Activated T-cell treated with anti-CD3 and anti-CD28 coated beads, Interleukin-2, amount 50 U/mL, for 48 hours (primary cell): ENCODE measurements at places on chromosomes 3 and 15.

- no peak for DNase-seq
Measured at GRCh38 chr15:64232400-64232799, 69.6 kb upstream of the PPIB start.

GRCh38 chr3:139846729-139847128 lies 88.3 kb upstream of the CLSTN2 start:
- DNase-seq: no peak

GRCh38 chr15:61188168-61188567 lies 40.9 kb downstream of the RORA start:
- no peak for DNase-seq

GRCh38 chr3:157064402-157064801 lies 95.5 kb downstream of the CCNL1 start:
- DNase-seq: no peak

- no peak for DNase-seq
Measured at GRCh38 chr3:45534632-45535031, 59.9 kb upstream of the LIMD1 start.

GRCh38 chr3:174061162-174061561 lies 663.6 kb downstream of the NLGN1 start:
- DNase-seq: no peak

GRCh38 chr3:139302084-139302800 lies 41.6 kb upstream of the MRPS22 start:
- DNase-seq: no peak

- DNase-seq: no peak
Measured at GRCh38 chr15:83158393-83158792, 49.2 kb downstream of the HDGFL3 start.

DNA sequence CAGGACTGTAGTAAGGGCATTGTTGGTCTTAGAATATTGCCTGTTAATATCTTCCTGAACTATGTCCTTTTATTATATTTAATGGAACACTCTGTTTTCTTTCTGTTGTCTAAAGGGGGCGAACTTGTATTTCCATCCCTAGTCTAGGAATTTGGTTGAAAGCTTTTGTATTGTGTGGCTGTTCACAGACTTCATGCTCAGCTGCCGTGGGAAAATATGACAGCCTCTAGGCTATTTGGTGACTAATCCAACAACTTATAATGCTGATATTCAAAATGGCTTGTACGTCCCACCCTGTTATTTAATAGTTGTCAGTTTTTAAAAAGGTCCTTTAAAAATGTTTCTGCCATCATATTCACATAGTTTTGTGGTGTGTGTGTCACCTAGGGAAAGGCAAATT lies 202.6 kb downstream of the KLHL25 start:
- DNase-seq: no peak

GRCh38 chr3:65277798-65278197 lies 590.0 kb upstream of the ADAMTS9 start:
- no peak for DNase-seq

GRCh38 chr3:154660811-154661210 lies 230.8 kb upstream of the GPR149 start:
- DNase-seq: no peak

GRCh38 chr3:41276191-41276590 lies 76.9 kb downstream of the CTNNB1 start:
- DNase-seq: no peak

DNA sequence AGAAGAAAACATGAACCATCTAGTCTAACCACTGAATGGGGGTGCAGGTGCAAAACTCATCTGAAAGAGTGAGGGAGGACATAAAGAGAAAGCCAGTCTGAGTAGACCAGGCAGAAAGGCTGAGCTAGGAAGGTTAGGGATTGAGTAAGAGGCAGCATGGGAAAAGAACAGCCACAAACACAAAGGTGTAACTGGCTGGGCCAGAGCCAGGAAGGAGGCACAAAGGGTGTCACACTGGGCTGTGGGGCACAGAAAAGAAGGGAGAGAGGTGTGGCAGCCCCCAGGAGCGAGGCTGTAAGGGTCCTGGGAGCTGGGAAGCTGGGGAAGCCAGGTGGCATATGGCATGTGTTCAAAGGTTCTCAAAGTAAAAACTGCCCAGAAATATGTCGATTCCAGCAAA lies 18.7 kb downstream of the IGSF11 start:
- no peak for DNase-seq

GRCh38 chr3:55893045-55893664 lies 406.0 kb upstream of the WNT5A start:
- DNase-seq: no peak

- no peak for DNase-seq
Measured at GRCh38 chr15:71224024-71224423, 108.8 kb downstream of the THSD4 start.

DNA sequence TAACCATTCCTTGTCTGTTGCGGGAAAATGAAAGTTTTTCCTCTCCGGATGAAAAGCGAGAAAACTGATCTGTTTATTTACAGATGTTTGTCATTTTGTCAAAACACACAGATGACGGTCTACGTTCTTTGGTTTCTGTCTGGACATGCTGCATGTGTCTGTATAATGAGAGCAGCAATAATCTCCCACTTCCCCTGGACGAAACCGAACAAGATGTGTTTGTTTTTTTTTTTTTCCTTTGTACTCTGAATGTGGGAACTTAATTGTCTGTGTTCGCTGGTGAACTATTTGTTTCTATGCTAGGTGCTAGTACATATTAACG lies 33.6 kb downstream of the PTPRG start:
- DNase-seq: no peak

- no peak for DNase-seq
Measured at GRCh38 chr3:66671291-66671690, 170.5 kb upstream of the LRIG1 start.

- DNase-seq: no peak
Measured at GRCh38 chr3:149816986-149817385, 4.0 kb downstream of the RNF13 start.

DNA sequence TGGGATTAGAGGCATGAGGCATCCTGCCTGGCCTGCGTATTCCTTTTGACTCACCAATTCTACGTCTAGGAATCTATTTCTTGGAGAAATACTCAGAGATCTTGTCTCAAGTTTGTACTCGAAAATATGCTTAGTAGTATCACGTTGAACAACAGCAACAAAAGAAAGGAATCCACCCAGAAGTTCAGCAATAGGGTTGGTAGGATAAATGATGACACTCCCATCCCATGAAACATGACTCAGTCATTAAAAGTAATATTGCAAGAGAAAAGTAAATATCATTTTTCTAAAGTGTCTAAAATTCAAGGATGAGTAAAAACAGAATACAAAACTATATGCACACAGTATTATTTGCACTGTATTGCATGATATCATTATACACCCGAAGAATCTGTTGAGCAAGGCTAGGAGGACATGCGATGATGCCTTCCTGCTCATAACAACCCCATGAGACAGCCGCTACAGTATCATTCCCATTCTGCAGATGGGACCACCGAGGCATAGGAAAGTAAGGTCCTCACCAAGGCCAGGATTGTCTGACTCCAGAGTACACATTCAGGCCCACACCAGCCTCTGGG lies 61.5 kb downstream of the SLC6A1 start:
- DNase-seq: no peak

DNA sequence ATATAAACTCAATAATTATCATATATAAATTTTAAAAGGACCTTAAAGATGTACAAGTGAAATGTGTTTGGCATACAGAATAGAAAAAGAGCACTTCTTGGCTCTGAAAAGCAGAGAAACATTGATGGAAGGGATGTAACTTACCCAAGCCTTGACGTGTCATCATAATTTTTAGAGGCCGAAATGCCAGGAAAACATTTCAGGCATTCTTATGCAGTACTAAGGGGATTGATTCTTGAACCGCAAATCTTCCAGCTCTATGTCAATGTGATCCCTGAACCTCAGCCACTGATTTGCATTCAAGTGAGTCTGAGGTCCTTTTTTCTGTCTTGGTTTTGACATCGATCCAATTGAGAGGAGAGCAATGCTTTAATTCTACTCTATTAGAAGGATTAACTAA lies 97.8 kb downstream of the CLDN1 start:
- DNase-seq: no peak

DNA sequence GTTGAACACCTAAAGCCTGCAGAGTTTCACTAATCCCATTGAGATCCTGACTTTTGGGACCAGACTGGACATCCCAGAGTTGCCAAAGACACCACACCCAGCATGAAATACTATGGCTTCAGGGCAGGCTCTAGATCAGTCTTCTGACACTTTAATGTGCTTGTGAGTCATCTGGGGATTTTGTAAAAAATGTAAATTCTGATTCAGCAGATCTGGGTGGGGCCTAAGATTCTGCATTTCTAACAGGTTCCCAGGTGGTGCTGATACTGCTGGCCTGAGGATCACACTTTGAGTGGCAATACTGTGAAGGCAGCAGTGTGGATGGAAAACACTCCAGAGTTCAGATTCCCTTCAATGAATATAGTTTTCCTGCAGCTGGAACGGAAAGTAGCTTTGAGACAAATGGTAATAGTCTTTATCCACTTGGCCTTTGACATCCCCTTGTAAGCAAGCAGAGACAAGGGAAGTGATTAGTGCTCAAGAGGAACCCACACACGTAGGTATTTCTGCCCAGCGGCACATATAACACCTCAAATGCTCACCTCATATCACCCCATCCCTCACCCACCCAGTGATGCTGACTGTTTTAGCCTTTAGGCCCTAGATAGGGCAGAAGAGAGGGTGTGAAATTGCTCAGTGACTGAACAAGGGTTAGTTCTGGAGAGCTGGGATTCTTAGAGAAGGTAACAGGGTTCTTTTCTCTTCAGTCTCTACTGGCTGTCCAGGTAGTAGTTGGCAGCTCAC lies 51.5 kb upstream of the GSK3B start:
- peak; percentile 31 for DNase-seq

GRCh38 chr15:71116942-71117341 lies 1.7 kb downstream of the THSD4 start:
- DNase-seq: no peak

DNA sequence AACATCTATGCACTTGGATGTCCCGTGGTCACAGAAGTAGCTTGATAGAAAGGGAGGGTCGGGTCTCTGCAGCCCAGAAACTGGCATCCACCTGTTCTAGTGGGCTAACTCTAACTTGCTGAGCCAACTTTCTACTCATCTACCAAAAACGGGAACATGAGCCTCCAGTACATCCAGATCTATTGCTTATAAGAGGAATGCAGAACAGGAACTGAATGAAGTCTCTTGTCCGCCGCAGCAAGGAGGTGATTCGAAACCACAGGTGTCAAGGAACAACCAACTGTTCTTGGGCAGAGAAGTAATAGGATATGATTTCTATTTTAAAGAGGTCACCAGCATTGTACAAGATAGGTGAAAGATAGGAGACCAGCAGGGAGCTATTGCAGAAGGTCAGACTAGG lies 17.9 kb downstream of the TERC start:
- no peak for DNase-seq

DNA sequence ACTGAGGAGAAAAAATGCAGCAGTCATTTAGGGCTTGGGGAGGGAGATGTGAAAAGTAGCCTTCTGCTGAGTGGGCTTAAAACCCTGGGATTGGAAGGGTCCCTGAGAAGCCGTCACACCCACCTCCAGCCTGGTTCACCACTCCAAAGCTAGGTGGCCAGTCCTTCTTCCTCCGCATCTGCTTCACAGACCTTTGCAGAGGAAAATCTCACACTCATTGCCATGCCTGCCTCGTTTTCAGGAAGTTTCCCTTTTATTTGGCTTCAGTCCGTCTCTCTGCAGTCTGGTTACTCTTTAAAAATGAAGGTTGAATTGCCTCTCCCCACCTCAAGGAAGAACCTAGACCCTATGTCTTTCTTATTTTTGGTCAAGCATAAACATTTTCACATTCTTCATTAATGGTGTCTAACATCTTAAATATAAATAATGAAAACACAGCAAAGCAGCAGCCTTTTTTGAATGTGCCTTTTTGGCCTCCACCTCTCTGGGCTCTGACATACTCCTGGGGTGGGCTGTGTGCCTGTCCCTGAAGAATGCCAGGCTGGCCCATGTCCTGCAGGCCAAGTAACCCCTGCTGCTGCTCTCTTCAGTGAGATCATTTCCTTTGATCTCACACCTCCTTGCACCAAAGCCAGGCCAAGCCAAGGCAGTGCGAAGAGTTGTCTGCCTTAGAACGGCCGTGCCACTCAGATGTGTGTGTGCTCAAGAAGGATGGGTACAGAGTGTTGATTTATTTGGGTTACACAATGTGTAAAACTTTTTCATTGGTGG lies 11.0 kb downstream of the MRAS start:
- DNase-seq: no peak

DNA sequence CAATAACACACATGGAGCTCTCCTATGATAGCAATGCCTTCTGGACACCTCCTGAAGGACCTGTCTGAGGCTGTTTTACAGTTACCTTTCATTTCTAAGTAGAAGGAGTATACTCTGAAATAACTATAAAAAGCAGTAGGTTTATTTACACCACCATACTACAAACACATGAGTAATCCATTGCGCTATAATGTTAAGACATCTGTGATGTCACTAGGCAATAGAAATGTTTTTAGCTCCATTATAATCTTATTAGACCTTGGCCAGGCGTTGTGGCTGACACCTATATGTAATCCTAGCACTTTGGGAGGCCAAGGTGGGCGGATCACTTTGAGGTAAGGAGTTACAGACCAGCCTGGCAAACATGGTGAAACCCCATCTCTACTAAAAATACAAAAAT lies 24.7 kb downstream of the PXK start:
- DNase-seq: peak; percentile 27

DNA sequence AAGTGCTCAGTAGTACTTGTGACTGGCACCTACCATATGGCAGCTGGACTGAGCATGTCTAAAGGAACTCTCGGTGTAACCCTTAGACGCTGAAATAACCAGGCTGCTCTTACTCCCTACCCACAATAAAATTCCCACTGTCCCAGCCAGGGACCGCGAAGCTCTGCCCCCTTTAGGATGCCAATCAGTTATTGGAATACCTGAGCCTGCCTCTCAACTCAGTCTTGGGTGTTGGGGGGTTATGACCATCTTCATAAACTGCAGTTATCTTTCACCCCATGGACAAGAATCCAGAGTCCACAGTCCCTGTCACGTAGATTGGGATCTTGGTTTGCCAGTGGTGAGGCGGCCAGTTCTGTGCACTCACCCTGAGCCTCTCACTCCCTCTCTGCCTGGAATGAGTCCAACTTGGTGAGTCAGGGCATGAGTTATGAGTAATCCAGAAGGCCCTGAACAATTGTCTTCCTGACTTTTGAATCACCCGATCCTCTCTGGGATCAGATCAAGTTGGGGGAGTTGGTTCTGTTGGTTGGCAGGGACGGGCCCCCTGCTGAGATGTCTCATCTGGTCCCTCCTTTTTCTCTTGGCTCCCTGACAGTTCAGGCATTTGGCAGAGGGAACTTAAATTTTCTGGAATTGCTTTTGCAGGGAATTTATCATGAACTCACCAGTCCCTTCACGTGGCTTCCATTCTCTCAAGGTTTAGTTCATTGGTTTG lies 120.1 kb upstream of the UBE2E1 start:
- peak; percentile 30 for DNase-seq

- no peak for DNase-seq
Measured at GRCh38 chr3:53970661-53971060, 79.0 kb upstream of the SELENOK start.

DNA sequence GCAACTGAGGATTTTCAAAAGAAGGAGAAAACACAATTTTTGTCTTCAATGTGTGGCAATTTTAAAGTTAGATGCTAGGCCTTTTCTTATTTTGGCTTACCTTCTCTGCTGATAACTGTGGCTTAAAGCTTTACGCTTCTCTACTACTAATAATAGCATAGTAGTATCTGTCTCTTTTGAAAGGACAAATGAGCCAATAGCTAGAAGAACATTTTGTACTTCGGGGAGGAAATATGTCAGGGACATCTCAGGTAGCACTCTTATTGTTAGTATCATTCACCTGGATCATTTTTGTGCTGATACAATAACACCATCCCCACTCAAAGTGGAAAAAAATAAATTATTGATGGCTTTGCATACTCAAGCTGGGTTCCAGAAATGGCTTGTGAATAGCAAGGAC lies 586.1 kb upstream of the TBL1XR1 start:
- no peak for DNase-seq
